ENCODE measurements at places on chromosomes 5 and 9. TPM values are rescaled to one million over a fixed set of nuclear protein-coding genes. Genes with fewer than 3 reads are reported as not detected.

DNA sequence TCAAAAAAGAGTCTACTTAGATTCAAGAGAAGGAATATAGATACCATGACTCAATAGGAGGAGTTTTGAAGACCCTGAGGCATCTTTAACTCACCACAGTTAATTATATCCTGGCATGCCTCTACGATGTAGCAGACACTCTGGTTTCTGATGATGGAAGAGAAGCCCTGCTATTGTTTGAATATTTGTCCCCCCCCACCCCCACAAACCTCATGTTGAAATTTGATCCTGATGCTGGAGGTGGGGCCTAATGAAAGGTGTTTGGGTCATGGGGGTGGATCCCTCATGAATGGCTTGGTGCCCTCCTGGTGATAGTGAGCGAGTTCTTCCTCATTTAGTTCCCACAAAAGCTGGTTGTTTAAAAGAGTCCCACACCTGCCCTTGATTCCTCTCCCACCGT lies 147.9 kb upstream of the TBCA start:
- no peaks in the 10 kb centered on the region for H3K4me1 ChIP-seq
- 0 out of 2 replicates have a peak, but pooled peaks cover 2% of the 10 kb centered on the region for H3K27me3 ChIP-seq
- DNase-seq, result no peak

DNA sequence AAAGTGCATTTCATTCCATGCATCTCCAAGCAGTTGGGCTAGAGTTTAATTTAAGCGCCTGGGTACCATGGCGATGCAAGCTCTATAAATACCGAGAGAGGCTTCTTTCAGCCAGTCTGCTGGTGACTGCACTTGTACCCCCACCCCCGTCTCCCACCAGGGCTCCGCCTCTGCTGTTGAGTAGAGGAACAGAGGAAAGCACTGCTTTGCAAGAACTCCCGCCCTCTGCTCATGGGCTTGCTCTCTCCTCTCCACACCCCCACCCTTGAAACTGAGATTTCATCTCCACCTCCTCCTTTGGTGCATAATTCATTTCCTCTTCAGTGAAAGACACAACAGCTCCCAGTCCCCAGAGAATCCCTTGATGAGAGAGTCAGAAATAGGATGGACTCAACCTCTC lies 5.1 kb upstream of the WWC1 start:
- DNase-seq, result no peak
- no peaks in the 10 kb centered on the region for H3K36me3 ChIP-seq
- H3K4me1 ChIP-seq, result peaks cover 9% of the 10 kb centered on the region
- H3K27ac ChIP-seq, result no peak overlapping the region

DNA sequence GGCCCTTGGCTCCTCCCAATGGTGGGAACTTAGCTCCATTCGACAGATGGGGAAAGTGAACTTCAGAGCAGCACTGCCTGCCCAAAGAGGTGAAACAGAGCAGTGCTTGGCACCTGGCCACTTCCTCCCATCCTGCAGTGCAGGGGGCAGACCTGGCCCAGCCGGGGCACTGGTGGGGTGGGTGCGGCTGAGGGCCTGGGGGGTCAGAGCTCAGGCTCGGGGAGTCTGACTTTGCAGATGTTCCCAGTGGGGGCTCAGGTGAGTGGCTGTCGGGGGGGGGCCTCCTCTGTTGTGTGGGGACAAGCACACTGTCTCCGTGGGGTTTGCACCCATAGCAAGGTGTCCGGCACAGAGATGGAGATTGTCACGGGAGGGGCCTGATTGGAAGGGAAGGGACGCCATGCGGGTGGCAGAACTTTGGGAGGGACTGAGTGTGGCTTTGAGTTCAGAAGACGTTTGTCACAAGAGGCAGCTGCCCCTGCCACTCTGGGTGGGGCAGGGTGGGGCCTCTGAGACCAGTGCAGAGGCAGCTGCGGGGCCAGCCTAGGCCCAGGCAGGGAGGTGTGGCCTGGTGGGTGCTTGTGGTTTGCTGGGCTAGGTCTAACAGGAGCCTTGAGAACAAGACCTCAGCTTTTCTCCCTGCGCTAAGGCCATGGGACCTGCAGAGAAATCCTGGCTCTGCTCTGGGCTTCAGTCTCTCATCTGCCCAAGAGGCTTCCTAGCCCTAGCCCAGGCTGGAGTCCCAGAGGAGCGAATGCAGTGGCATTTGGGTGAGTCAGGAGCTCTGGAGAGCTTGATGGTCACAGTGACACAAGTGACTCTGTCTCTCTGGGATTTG lies 2.5 kb downstream of the MYMK start:
- no peaks in the 10 kb centered on the region for H3K4me1 ChIP-seq
- no peak overlapping the region for H3K4me3 ChIP-seq
- no peaks in the 10 kb centered on the region for H3K27me3 ChIP-seq
- H3K36me3 ChIP-seq, result no peaks in the 10 kb centered on the region

DNA sequence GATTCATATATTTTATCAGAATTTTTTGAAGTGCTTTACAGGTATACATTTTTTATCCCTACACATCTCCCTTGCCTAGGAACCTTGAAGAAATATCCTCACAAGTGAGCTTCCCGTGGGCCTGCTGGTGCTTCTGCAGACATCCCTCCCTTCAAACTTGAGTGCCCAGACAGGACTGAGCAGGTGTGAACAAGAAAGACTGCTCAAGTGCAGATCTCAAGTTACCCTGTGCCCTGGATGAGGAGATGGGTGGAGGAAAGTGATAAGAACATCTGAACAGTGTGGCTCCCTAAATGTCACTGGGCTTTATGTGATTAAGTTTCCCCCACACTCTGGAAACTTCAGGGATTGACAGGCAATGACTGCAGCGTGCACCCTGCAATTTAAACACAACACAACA lies 209.8 kb downstream of the TLE1 start:
- H3K27ac ChIP-seq, result no peak overlapping the region

DNA sequence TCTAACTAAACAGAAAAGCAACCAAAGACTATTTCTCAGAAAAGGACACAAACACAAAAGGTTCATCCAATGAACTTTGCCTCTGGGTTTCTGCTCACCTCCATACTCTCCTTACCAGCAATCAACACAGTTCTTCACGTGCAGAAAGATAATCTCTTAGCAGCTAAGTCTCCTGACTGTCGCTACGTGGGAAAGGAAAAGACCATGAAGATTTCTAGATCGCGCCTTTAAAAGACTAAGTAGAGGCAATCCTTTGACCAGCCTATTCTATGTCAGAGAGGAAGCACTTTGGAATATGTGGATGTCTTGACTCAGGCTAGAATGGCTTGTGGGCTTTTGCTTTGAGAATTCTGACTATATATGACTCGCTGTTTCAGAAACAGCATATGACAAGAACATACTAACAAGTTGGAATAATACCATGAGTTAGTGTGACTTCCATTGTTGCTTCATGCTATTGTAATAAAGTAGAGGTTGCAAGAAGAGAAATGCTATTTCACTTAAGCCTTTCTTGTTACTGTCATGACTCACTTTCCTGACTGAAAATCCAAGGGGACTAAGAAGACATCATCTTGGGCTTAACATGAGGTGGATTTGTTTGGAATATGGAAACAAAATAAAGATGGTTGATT lies 339.5 kb upstream of the RFX3 start:
- H3K4me1 ChIP-seq, result no peaks in the 10 kb centered on the region
- H3K4me3 ChIP-seq, result no peak overlapping the region
- no peaks in the 10 kb centered on the region for H3K36me3 ChIP-seq
- DNase-seq, result no peak

PCDHGB6 gene
- 0.23 TPM for total RNA-seq

ZDHHC21 gene
- 3.4 TPM for total RNA-seq

PRDM9 gene
- total RNA-seq, result not detected

All from Panc1 (cell line).